M059J (cell line): ENCODE measurements at places on chromosomes 5 and 9. TPM values are rescaled to one million over a fixed set of nuclear protein-coding genes. Genes with fewer than 3 reads are reported as not detected.

DNA sequence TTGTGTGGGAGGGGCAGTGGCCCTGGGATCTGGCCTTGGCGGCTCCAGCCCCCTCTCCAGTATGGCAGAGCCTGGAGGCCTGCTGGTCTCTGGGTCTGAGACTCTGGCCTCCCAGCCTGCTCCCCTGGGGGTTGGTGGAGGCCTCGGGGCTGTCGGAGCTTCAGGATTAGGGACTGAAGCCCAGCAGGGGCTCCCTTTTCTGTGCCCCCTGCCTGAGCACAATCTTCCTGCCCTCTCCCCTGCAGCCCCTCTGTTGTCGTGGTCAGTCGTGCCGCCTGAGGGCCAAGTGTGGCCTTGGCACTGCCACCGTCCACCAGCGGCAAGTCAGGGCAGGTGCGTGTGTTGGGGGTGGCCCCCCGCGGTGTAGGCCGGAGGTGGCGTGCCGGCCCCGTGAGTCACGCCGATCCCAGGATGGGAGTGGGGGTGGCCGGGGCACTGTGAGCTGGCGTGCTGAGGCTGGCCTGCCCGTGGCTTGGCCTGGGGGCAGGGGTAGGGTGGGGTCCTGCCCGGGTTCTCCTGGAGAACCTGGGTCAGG lies 53.6 kb downstream of the RXRA start:
- DNase-seq = peak; percentile 92

Gene SPTAN1
- total RNA-seq = 116 and 198 TPM in 2 replicates

DNA sequence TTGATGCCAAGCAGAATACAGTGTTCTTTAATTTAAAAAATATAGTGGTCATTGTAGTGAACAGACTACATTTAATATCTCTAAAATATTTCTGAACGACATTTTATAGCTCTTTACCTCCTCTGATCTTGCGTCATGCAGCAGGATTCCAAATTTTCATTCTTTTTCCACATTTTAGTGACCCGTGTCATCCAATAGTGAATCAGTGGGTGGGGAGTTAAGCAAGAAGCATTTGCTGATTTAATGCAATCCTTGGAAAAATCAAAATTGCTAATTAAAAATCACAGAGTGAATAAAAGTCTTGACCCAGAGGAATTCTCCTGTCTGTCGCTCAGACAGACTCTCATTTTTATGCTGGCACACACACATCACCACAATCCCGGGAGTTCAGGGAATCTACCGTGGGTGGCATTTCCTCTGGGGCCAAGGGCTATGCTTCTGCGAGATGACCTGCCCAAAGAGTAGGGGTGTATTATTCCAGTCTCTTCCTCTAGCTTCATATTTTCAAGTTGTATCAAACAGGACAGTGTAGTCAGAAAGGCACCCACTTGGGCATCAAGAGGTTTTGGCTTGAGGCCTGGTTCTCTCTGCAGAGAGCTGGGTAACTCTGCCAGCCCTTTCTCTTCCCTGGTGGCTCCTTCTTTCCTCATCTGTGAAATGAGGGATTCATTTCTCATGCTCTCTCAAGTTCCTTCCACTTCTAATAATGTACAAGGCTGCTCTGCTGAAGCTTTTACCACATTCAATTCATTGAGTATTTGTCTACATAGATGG lies 24.8 kb upstream of the OTP start:
- DNase-seq = no peak

Gene LRRC70
- 0.37 TPM in 1 of 2 replicates, not detected in the other for total RNA-seq

Gene PCDHGB2
- 0.25 and 0.57 TPM in 2 replicates for total RNA-seq

Gene FAM200C
- total RNA-seq = 9.7 and 11.3 TPM in 2 replicates

- DNase-seq = peak; percentile 67
These were observed 306.3 kb downstream of the TLE4 start for GRCh38 chr9:79877943-79878602.

DNA sequence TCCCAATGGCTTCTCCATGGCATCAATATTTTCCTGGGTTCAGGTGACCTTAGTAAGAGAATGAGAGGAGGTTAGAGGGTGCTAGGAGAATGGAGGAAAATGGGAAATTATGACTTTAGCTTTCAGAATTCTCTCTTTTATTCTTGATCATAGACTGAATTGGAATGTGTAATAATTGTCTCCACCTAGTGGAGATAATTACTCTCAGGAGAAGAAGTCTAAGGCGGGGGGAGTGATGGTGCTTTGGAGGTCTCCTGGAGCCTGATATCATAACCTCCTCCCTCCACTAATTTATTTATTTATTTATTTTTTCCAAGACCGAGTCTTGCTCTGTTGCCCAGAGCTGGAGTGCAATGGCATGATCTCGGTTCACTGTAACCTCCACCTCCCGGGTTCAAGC lies 221.3 kb downstream of the GRIA1 start:
- no peak for DNase-seq

DNA sequence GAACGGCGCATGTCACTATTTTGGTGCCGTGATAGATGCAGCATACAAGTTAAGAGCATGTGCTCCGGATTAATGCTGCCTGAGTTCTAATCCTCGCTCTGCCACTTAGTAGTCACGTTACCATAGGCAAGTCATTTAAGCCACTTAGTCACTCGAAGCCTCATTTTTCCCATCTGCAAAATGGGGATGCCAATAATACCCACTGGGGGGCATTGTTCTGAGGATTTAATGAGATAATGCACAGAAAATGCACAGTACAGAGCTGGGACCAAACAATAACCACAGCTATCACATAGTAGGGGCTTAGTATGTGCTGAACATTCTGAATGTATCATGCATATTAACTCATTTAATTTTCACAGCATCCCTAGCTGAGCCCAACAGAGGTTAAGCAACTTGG lies 9.1 kb downstream of the NIPAL4 start:
- no peak for DNase-seq

Gene GRHPR
- total RNA-seq = 129 and 133 TPM in 2 replicates

Gene C5orf46
- 5.9 and 10.0 TPM in 2 replicates for total RNA-seq

DNA sequence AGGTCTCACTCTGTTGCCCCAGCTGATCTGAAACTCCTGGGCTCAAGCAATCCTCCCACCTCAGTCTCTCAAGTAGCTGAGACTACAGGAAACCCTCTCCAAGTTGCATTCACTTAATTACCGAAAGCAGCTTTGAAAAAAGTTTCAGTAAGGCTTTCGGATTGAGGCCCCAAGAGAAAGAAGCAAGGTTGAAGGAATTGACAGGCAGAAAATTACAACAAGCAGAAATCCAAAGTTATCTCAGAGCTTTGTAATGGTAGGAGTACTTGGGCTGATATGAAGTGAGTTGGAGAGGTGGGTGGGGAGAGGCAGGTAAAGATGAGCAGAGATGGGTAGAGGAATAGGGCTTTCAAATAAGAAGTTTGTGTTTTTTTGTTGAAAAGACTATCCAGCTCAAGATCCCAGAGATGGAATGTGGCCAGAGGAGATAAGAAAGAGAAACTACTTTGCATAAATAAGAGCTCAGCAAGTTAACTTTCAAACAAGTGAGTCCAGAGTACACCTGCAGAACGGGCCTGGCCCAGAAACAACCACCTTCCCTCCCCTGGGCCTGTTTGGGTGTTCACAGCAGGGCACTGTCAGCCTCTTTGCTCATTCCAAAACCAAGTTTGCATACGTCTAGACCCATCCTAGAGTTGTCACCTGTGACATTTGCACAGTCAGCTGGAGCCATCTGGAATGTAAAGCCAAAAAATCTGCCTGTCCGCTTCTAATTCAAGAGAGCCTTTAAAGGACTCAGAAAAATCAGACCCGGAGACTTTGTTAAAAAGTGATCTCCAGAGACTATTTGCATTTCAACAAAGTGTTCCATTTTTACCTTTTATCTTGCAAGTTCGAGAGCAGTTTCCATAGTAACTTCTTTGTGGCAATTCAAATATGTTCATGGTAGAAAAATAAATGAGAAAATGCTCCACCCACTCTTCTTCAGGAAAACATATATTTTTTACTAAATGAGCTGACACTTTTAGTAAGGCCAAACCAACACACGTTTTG lies 2.2 kb upstream of the CLINT1 start:
- DNase-seq = no peak

DNA sequence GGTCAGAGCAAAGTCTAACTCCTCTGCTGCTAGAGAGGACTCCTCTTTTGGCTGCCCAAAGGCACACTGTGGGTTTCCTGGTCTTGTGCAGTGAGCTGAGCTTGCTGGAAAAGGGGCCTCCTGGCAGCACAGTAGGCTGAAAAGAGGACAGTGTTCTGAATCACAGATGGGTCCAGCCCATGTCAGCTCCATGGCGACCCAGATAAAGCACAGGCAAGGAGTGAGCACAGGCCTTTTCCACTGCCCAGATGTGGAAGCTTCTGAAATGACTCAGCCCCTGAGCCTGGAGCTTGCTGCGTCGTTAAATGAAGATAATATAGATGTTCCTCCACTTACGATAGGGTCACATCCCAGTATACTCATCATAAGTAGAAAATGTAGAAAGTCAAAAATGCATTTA lies 8.1 kb downstream of the CCDC180 start:
- DNase-seq = no peak

DNA sequence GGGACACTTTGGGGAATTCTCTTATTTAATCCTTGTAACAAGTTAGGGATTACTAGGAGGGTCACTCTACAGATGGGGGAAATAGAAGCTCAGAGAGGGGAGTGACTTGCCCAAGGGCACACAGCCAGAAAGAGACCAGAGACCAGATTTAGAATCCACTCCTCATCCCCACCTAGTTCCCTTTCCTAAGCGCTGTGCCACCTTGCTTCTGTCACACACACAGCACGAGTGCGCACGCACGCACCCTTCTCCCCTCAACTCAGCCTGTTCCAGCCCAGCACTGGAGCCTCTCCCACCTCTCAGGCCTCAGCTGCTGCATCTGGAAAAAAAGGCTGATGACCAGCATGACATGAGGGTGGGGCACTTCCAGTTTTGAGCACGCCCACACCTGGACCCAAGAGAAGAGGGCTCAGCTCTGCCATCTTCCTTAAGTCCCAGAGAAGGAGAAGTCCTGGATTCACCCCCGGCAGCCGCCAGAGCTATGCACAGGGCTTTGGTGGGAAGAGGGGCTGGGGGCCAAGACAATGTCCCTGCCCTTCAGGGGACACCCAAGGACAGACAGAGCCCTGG lies 18.5 kb downstream of the NR5A1 start:
- no peak for DNase-seq

GRCh38 chr5:78690253-78690972 lies 41.8 kb upstream of the LHFPL2 start:
- DNase-seq = no peak

- DNase-seq = peak; percentile 23
These were observed 18.2 kb upstream of the ESM1 start for GRCh38 chr5:55003432-55004065.

Gene INSYN2B
- 47.0 and 70.7 TPM in 2 replicates for total RNA-seq

- DNase-seq = peak; percentile 74
These were observed 509.7 kb downstream of the PSAT1 start for GRCh38 chr9:78806492-78807160.

- peak; percentile 80 for DNase-seq
These were observed 4.5 kb upstream of the CARD19 start for GRCh38 chr9:93091453-93092081.

Gene PITX1
- 4.6 and 15.3 TPM in 2 replicates for total RNA-seq

DNA sequence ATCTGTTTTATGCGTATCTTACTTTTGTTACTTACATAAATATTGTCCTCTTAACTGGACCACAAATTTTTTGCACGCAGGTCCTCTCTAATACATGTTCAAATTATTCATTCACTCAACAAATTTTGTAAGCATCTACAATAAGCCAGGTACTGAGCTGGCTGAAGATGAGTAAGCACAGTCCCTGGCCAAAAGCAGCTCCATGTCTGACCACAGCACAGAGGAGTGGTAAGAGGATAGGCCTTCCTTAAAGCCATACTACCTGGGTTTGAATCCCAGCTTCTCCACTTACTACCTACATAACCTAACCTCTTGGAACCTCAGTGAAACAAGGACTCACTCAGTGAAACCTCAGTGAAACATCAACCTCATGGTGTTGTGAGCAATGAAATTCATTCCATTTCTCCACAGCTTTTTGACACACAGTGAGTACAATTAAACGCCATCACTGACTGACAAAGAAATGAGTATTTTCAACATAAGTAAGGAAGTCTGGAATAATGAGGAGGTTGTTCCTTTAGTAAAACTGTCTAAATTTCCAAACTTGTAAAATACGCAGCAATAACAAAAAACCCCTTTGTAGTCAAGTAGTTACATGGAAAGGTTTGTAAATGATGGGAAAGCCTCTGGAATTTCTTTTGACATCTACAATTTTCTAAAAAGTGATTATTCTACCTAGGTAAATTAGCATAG lies 15.0 kb downstream of the PTAR1 start:
- peak; percentile 58 for DNase-seq

Gene SPATA6L
- 0.69 TPM in 1 of 2 replicates, not detected in the other for total RNA-seq

- no peak for DNase-seq
These were observed 3.5 kb upstream of the SNX30 start for GRCh38 chr9:112747094-112747493.

DNA sequence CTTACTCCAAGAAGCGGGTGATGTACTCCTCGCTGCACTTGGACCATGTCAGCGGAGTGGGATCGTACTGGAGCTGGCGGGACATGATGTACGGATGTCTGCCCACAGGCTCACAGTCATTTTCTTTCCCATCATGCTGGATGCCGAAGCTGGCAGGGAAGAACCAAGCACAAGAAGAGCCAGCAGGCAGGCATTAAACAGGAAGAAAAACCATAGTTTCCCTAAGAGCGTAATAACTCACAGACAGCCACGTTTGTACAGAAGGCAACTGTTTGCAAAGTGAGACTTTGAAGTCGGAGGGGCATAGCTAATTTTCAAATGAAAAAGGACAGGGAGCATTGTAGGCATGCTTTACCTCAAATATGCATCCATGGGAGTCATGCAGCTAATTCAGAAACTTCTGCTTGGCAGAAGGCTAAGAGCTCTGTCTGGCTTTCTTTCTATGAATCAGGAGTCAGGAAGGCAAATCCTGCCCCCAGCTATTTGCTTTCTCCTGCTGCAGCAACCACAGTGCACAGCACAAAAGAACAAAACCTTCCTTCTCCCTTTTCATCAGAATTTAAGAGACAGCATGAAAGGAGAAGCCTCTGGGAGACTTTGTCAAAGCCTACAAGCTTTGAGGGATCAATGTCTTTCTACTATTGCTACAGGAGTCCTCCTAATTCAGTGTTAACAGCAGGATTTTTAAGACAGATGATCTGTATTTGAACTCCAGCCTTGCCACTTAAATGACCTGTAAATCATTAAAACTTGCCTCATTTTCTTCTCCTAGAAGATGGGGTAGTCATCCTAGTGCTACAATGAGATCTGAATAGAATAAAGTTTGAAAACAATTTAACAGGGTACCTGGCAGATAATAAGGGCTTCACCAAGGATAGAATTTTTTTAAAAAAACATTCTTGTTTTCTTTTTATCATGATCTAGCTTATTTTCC lies 209.1 kb downstream of the TARS1 start:
- peak; percentile 90 for DNase-seq

Gene SECISBP2
- total RNA-seq = 21.5 and 22.1 TPM in 2 replicates

GRCh38 chr9:38768351-38768761 lies 48.4 kb upstream of the FAM240B start:
- peak; percentile 26 for DNase-seq
